Activated CD8-positive, alpha-beta memory T cell treated with anti-CD3 and anti-CD28 coated beads, Interleukin-2, amount 10 ng/mL, durations not matched to agents 7 days and 5 days (primary cell): ENCODE measurements at places on chromosomes 16 and 17. TPM values are rescaled to one million over a fixed set of nuclear protein-coding genes. Genes with fewer than 3 reads are reported as not detected.

- no peak for DNase-seq
- H3K4me3 ChIP-seq: no peak overlapping the region
These were observed 180.8 kb downstream of the CCT6B start for GRCh38 chr17:34780438-34780837.

GRCh38 chr17:19992803-19993713 lies 15.4 kb upstream of the AKAP10 start:
- DNase-seq: peak; percentile 80
- H3K4me3 ChIP-seq: no peak overlapping the region
- H3K27me3 ChIP-seq: peaks cover 17% of the 10 kb centered on the region
- peaks cover 7% of the 10 kb centered on the region for H3K4me1 ChIP-seq

DNA sequence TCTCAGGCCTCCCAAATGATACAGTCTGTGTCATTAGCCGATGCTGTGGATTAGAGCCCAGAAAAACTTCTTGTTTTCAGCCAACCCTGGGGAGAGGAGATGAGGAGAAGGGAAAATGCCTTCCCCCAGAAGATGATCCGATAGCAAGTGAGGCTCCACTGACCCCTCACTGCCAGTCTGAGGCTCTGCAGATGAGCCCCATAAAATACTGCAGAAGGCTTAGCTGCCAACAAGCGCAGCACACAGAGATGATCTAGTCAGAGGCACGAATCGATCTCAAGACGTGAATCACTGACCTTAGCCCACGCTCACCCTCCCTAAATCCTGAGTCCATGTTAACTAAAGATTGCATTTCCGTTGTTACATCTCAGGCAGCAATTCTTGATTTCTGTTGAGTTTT lies 31.5 kb downstream of the SALL1 start:
- H3K27me3 ChIP-seq: peaks cover 10% of the 10 kb centered on the region
- no peaks in the 10 kb centered on the region for H3K36me3 ChIP-seq
- H3K27ac ChIP-seq: no peak overlapping the region
- no peaks in the 10 kb centered on the region for H3K4me1 ChIP-seq

- no peak overlapping the region for H3K4me3 ChIP-seq
- H3K36me3 ChIP-seq: no peaks in the 10 kb centered on the region
- H3K27me3 ChIP-seq: no peaks in the 10 kb centered on the region
- no peak overlapping the region for H3K27ac ChIP-seq
These were observed 7.3 kb upstream of the SREBF1 start for GRCh38 chr17:17844079-17844478.

DNA sequence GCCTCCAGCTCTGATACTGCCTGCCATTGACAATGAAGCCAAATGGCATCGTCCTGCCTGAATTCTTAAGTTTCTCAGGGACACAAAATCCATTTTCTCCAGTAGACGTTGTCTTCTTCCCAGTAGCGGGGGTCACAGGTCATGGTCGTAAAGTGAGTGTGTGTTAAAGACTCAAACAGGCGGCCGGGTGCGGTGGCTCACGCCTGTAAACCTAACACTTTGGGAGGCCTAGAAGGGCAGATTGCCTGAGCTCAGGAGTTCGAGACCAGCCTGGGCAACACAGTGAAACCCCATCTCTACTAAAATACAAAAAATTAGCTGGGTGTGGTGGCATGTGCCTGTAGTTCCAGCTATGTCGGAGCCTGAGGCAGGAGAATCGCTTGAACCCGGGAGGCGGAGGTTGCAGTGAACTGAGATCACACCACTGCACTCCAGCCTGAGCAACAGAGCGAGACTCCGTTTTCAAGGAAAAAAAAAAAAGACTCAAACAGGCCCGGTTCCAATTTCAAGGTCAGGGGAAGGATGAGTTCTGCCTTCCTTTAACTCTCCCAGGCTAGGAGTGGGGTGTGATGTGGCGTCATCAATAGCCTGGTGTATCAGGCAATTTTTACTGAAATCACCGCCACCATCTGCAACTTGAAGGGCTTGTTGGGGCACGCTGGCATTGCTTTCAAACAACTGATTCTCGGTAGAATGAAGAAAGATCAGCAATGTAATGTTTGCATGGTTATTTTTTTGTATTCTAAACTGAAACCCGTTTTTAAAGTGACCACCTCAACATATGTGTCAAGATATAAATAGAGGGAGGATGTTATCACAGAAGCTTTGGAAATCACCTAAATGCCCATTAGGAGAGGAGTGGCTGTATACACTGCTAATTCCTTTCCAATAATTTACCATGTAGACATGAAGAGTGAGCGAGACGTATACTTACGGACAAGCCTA lies 91.0 kb downstream of the WSCD1 start:
- H3K4me1 ChIP-seq: no peaks in the 10 kb centered on the region
- H3K4me3 ChIP-seq: no peak overlapping the region
- no peak for DNase-seq
- H3K27me3 ChIP-seq: no peaks in the 10 kb centered on the region
- no peak overlapping the region for H3K27ac ChIP-seq

- H3K4me1 ChIP-seq: no peaks in the 10 kb centered on the region
- H3K27ac ChIP-seq: no peak overlapping the region
- no peaks in the 10 kb centered on the region for H3K36me3 ChIP-seq
- no peak overlapping the region for H3K4me3 ChIP-seq
These were observed 311.5 kb upstream of the KCNJ16 start for GRCh38 chr17:69763503-69763902.

GRCh38 chr16:84957192-84957591 lies 54.1 kb downstream of the ZDHHC7 start:
- no peak overlapping the region for H3K4me3 ChIP-seq
- no peak overlapping the region for H3K27ac ChIP-seq
- H3K36me3 ChIP-seq: no peaks in the 10 kb centered on the region
- DNase-seq: no peak
- H3K4me1 ChIP-seq: no peaks in the 10 kb centered on the region

DNA sequence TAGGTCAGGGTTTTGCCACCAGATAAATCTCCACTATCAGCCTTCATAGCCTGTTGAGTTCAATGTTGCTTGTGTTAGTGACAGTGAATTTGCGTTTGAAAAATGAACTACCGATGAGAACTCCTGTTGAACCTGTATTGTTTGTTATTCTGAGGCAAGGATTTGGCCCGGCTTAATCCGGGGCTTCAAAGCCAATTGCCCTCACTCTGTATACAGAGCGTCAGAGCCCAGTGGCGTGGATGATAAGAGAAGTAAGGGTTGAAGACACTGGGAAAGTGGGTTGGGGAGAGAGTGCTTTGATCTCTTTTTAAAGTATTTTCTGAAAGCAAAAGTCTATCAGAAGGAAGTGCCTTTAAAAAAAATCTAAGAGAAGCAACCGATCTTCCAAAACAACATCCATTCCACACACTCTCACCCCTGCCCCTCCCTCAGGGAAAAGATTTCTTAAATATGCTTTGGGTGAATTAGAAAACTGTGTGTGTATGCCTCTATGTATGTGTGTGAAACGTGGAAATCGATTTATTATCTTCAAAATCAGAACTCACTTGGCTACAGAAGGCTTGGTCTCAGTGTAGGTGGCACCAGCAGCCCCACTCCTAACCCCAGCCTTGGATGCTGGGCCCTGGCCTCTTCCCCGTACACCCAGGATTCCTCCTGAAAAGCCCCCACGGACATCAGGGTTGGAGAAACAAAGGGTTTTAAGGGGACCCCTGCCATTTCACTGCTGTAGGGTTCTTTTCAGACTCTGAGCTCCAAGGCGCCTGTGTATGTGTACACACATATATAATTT lies 8.8 kb downstream of the TBX4 start:
- H3K4me1 ChIP-seq: peaks cover 12% of the 10 kb centered on the region
- H3K27ac ChIP-seq: no peak overlapping the region
- H3K36me3 ChIP-seq: peaks cover 1% of the 10 kb centered on the region
- H3K27me3 ChIP-seq: peaks cover 78% of the 10 kb centered on the region
- DNase-seq: no peak
- H3K4me3 ChIP-seq: no peak overlapping the region

GRCh38 chr16:87216148-87216840 lies 100.9 kb downstream of the C16orf95 start:
- H3K4me1 ChIP-seq: no peaks in the 10 kb centered on the region
- H3K27me3 ChIP-seq: no peaks in the 10 kb centered on the region
- no peaks in the 10 kb centered on the region for H3K36me3 ChIP-seq
- no peak for DNase-seq
- no peak overlapping the region for H3K4me3 ChIP-seq

GRCh38 chr17:46875849-46876352 lies 24.5 kb downstream of the WNT9B start:
- no peak overlapping the region for H3K27ac ChIP-seq
- no peaks in the 10 kb centered on the region for H3K36me3 ChIP-seq
- H3K27me3 ChIP-seq: no peaks in the 10 kb centered on the region
- peaks cover 8% of the 10 kb centered on the region for H3K4me1 ChIP-seq

DNA sequence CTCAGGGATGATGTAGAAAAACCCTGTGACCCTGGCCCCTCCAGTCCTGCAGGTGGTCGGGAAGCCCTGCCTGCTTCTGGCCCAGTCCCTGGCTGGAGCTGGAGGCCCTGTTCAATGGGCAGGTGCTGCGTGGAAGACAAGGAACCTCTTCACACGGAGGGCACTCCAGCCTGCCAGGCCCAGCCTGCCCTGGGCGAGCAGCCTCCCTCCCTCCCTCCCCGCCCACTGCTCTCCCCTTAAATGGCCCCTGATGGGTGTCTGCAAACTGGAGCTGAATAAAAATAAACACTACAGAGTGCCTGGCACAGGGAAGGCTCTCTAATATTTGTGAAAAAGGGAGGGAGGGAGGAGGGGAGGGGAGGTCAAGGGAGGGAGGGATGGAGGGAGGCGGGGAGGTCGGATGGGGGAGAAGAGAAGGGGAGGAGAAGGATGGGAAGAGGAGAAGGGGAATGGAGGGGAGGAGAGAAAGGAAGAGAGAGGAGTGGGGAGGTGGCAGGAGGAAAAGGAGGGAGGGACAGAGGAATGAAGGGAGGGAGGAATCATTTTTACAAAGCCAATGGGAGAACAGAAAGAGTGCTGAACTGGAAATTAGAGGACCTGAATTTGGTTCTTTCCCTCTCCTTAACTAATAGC lies 222.8 kb upstream of the TNRC6C start:
- peaks cover 6% of the 10 kb centered on the region for H3K36me3 ChIP-seq
- H3K27ac ChIP-seq: no peak overlapping the region
- H3K27me3 ChIP-seq: peaks cover 35% of the 10 kb centered on the region
- H3K4me3 ChIP-seq: no peak overlapping the region

DNA sequence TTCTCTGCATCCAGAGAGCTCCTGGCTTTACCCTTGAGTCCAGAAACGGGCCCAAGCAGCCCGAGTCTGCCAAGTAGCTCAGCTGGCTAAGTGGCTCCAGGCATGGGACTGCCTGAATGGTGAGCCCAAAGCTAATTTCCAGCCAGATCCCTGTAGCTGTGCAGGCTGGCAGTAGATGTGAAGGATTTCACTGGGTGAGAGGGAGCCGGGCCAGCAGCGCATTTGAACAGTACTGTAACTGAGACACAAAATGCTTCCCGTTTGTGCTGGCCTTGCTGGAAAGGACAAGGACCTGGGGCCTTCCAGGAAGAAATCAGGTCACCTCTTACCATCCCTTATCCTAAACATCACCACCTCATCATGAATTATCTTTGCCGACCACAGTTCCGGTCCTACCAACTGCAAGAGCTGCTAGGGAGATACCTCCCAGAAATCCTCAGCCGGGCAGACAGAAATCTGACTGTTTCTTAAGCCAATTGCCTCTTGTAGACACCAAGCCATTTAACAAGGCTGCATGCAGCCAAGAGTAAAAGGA lies 3.7 kb downstream of the TIMP2 start:
- peaks cover 26% of the 10 kb centered on the region for H3K27me3 ChIP-seq
- peaks cover 18% of the 10 kb centered on the region for H3K4me1 ChIP-seq
- no peak overlapping the region for H3K4me3 ChIP-seq
- no peaks in the 10 kb centered on the region for H3K36me3 ChIP-seq

The ABCC11 gene
- 0.19 TPM for total RNA-seq

The KRTAP16-1 gene
- not detected for total RNA-seq

DNA sequence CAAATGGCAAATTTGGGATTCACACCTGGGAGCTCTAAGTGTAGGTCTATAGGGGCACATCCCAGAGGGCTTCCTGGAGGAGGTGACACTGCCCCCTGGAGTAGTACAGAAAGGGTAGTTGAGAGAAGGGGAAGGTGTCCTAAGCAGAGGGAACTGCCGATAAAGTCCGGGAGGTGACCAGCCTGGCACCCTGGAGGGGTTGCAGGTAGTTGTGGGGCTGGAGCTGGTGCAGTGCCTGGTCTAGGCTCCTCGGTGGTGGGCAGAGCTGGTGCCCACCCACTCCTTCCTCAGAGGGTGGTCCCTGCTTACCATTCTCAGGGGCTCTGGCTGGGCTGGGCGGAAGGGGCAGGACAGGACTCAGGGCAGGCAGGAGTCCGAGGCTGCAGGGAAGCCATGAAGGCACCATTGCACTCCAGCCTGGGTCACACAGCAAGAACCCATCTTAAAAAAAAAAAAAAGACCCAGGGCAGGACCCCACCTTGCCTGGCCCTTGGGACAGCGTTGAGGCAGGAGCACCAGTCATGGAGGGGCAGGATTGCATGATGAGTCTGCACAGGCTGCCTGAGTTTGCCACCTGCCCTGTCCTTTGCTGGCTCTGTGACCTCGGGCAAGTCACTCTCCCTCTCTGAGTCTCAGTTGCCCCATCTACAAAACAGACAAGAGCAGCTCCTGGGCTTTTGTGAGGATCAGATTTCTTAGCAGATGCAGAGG lies 43.8 kb downstream of the LAT start:
- no peak overlapping the region for H3K4me3 ChIP-seq
- H3K27me3 ChIP-seq: no peaks in the 10 kb centered on the region
- H3K36me3 ChIP-seq: no peaks in the 10 kb centered on the region
- H3K4me1 ChIP-seq: peaks cover 42% of the 10 kb centered on the region

DNA sequence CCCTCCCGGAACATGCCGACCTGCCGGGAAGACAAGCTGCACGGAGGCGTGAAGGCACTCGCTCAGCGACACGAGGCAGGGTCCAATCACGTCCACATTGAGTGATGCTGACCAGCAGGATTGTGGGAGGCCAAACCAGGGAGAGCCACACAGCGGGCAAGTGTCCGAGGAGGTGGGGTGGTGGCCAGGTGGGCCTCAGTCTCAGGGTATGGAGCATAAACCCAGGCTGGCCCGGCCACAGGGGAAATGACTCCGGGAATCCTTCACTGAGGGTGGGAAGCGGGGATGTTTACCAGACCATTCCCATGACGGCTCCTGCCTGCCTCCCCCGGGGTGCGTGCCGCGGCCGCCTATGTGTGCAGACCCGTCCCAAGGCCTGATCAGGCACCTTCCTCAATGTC lies 62.5 kb downstream of the RPH3AL start:
- no peak for DNase-seq
- H3K4me1 ChIP-seq: peaks cover 8% of the 10 kb centered on the region
- no peak overlapping the region for H3K27ac ChIP-seq
- peaks cover 2% of the 10 kb centered on the region for H3K27me3 ChIP-seq

DNA sequence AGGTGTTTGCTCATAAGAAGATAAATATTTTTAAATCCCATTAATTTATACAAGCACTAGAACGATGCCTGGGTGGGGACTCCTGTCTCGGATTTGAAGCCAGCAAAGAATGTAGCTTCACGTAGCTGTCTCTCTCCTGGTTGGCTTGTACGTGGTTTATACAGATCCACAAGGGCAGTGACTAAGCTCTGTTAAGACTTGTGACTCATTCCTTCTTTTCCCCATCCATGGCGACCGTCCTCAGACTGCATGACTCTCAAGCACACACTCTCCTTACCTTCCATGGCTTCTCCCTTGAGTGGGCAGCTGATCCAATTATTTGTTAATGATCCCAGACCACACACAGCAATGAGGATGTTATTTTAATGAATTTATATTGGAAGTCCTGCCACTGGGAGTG lies 679.7 kb upstream of the SOX9 start:
- H3K4me1 ChIP-seq: no peaks in the 10 kb centered on the region
- no peak overlapping the region for H3K27ac ChIP-seq
- H3K4me3 ChIP-seq: no peak overlapping the region
- no peaks in the 10 kb centered on the region for H3K27me3 ChIP-seq

- no peak for DNase-seq
- no peak overlapping the region for H3K27ac ChIP-seq
- H3K36me3 ChIP-seq: peaks cover 23% of the 10 kb centered on the region
- H3K27me3 ChIP-seq: no peaks in the 10 kb centered on the region
These were observed 99.5 kb downstream of the CDYL2 start for GRCh38 chr16:80704751-80705505.
